ENCODE measurements at places on chromosomes 5 and 9.

GRCh38 chr9:94932652-94933510 is 206.4 kb downstream of the AOPEP start:
- no peak for DNase-seq

DNA sequence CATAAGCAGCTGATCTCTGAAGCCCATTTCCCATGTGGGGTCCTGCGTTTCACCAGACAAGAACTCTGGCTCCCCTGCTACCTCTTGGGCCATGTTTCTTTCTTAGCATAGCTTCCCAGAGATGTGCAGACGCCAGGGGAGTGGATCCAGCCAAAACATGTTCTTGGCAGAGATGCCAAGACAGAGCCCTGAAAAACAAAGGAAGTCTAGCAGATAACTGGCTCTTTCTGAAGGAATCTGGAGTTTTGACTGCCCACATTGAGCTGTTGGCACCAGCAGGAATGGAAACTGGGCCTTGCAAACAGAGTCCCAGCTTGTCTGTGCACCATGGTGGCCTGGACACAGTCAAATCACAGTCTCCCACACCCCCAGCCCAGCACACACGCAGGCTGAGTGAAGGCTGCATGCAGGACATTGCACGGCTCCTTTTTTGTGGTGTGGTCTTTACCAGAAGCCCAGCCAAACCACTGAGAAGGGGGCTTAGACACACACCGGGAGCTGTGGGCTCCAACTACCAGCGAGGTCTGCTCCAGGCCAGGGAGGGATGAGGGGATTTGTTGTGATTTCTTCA is 114.7 kb downstream of the SNX18 start:
- no peak for DNase-seq

DNA sequence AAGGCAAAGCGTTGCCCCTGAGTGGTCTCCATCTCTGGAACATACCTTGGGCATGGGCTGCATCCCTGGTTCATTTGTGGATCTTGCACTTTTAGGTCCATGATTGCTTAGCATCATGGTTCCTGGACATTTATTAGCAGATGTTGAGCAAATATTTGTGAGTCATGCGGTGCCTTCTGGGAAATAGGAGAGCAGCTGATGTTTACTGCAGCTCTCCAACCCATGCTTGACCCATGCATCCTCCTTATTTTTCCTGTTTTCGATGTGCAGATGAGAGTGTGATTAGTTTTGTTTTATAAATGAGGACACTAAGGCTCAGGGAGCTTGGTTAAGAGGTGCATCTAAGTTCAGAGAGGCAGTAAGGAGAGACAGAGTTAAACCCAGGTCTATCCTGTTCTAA is 253.7 kb downstream of the ICE1 start:
- no peak for DNase-seq

GRCh38 chr5:68288707-68289134 is 73.2 kb downstream of the PIK3R1 start:
- DNase-seq = no peak

- DNase-seq = no peak
Measured at GRCh38 chr5:122222580-122222979, 89.5 kb upstream of the SNCAIP start.

- no peak for DNase-seq
Measured at GRCh38 chr5:31269259-31269658, 75.8 kb downstream of the CDH6 start.

DNA sequence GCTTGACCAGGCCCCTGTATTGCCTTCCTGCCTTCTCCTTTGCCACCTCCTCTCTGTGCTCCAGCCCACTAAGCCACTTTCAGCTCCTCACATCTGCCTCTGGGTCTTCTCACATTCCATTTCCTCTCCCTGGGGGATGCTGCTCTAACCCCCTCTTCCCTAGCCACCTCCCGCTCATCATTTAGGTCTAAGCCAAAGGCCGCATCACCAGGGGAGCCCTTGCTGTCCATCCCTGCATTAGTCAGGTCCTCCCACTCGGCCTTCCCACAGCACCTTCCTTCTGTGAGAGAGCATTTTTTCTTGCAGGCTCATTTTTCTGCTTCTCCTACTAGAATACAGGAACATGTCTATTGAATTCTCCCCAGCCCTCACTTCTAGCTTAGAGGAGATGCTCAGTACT is 72.6 kb upstream of the GALNT10 start:
- no peak for DNase-seq

GRCh38 chr5:57172466-57173318 is 1.2 kb upstream of the GPBP1 start:
- no peak for DNase-seq
